ENCODE measurements at places on chromosomes 7 and 10.

DNA sequence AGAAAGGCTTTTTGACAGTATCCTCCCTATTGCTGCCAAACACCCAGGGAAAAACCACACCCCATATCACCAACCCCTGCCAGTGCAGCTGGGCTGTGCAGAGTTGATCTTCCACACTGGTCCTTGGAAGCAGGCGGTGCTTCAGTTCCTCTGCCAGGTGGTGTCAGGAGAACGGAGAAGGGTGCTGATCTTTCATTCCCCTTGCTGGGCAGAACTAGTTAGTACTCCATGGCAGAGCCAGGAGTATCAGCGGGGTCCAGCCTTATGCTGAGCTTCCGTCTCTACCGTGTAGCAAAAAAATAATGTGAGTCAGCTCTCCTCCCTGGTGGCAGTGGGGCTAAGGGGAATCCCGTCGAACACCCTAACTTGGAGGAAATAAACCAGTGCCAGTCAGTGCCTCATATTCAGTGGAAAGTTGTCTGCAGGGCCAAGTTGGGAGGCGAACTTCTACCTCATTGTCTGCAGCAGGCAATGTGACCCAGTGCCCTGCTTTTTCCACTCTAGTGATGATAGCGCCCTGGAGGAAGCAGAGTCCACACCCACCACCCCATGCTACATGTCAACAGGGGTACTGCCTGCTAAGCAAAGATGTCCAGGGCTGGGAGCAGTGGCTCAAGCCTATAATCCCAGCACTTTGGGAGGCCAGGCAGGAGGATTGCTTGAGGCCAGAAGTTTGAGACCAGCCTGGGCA, 175.4 kb downstream of the AUTS2 start:
- no peak for DNase-seq

- DNase-seq, result peak; percentile 5
Observed at GRCh38 chr10:11208908-11209829, 191.5 kb downstream of the CELF2 start.

GRCh38 chr7:89503281-89503680, 651.0 kb upstream of the STEAP1 start:
- no peak for DNase-seq

DNA sequence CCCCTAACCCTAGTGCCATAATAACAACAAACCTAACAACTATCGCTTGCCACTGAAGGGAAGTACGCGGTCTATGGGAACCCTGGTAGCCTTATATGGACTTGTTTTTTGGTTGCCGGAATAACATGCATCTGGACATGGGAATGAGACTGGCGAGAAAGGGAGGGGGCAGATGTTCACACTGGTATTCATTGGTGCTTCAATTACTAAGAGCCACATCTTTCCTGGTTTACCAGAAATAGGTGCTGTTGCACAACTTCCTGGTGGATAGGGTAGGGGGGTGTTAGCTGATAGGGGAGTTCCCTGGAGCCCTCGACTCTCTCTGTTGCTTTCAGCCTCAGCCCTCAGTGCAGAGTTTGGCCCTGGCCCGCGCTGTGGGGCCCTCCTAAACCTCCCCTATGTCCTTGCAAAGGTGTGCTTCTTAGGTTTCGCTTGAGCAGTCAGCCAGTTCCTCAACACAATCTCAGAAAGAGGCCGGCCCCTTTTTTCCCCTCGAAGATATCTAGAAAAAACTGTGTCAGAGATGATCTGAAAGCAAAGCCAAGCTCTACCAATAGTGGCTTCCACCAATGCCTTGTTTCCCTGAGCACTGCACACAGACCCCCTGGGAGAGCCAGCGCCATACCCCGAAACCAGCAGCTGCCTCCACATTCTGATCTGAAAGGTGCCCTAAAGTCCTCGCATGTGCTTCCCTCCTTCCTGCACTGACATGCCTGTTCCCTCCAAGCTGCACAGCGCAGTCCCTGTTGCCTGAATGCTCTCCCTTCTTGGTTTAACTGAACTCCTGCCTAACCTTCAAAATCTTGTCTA, 13.5 kb downstream of the TBXAS1 start:
- DNase-seq, result no peak

GRCh38 chr7:151687523-151688235, 168.0 kb upstream of the RHEB start:
- DNase-seq, result no peak

DNA sequence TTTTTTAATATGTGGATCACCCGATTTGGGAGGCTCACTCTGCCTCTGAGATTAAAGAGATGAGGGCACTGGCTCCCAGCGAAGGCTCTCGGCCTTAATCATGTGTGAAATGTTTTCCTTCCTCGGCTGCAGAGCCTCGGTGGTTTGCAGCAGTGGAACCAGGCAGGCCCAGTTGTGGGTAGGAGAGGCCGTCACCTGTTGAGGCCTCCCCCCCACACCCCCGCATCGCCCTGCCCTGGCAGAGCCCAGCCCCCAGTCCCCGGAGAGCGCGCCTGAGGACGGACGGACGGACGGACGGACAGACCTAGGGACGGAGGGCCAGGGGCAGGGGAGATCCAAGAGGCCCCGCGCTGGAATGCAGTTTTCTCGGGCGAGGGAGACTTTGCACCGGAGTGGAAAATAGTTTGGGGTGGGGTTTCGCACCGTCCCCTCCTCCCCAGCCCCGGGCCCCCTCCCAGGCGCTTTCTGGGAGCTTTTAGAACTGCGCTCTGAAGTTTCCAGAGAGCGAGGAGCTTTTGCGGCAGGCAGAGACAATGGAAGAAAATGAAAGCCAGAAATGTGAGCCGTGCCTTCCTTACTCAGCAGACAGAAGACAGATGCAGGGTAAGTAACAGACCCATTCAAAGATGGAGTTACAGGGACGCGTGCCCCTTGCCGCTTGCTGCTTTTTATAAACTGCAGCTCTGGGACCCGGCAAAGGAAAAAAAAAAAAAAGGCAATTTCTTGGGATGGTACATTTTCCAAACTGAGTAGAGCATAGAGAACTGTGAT, at the start of gene KIAA1217:
TSS of gene KIAA1217 (plus strand) at position 478 of the 771 bp plus-strand sequence. CDS start at position 534, 56 bp downstream.
- DNase-seq, result no peak
